ENCODE measurements at places on chromosomes 4 and X.

GRCh38 chr4:145936142-145936996 lies 2.3 kb downstream of the ZNF827 start:
- DNase-seq = no peak

- DNase-seq = no peak
Observed at GRCh38 chr4:147913137-147913536, 181.2 kb downstream of the ARHGAP10 start.

GRCh38 chrX:96591421-96591820 lies 93.2 kb upstream of the DIAPH2 start:
- no peak for DNase-seq

DNA sequence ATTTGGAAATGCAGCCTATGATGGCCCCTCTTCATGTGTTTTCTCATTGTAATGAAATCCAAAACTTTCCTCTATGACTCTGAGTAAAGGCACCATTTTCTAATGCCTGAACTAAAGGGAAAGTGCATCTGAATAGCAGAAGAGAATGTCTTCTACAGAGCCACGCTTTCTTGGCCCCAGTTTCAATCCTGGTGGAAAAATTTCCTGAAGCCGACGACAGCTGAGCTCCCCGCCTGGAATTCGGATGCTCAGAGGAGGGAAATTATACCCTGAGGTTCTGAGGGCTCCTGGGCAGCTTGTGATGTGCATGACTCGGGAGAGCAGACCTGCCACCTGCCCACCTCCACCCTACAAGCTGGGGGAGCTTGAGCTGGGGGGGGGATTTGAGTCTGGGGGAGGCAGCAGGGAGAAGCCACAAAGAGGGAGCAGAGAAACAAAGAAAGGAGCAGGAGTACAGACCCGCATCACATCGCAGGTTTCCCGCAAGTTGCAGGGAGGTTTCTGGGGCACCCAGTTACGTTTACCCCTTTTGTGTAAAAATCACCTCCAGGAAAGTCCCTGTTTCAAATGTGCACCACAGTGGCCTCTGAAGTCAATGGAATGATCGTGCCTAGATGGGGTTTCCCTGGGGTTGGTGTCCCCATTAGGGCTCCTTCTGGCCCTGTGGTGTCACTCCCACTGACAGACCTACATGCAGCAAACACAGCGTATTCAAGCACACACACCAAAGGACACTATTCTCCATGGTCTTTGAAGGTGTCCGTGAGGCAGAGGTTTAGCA lies 145.6 kb upstream of the RBPJ start:
- no peak for DNase-seq

DNA sequence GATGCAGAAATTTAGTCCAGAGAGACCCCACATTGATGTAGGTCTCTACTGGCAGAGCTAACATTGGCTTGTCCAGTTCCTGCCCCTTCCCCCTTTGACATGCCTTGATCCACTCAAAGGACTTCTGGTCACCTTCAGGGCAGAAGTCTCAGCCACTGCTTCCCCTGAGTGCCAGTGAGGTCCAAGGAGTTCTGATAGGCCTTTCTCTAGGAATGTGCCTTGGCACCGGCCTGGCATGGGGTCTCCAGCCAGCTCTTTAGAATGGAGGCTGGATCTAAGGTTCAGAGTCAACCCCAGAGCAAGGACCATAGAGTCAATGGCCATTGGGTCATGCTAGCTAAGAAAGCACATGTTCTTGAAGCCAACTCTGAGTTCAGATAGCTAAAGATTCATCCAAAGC lies 88.6 kb upstream of the PJA1 start:
- DNase-seq = no peak

DNA sequence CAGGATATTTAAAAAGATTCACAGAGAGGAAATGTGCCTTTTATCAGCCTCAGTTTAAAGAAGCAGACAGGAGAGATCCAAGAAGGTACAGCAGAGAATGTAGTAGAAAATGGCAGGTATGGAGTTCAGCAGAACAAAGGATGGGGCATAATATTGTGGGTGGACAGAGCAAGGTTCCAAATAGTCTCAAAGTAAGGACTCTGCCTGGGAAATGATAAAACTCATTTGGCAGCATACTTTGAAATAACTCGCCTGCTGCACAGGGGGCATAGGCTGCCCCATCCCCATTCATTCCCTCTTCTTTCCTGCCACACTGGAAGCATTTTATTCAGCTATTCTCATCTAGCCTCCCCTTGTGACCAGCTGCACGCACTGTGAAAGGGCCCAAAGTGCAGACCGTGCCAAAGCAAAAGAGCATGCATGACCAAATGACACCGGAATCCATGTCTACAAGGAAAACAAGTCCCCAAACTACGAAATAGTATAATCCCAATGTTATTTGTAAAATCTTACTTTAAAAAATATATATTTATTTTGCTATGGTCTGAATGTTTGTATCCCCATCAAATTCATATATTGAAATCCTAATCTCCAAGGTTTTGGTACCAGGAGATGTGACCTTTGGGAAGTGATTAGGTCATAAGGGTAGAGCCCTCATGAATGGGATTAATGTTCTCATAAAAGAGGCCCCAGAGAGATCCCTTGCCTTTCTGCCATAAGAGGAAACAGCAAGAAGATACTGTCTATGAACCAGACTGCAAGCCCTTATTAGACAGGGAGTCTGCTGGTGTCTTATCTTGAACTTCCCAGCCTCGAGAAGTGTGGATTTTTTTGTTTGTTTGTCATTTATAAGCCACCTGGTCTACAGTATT lies 77.4 kb upstream of the PRSS48 start:
- DNase-seq = no peak

DNA sequence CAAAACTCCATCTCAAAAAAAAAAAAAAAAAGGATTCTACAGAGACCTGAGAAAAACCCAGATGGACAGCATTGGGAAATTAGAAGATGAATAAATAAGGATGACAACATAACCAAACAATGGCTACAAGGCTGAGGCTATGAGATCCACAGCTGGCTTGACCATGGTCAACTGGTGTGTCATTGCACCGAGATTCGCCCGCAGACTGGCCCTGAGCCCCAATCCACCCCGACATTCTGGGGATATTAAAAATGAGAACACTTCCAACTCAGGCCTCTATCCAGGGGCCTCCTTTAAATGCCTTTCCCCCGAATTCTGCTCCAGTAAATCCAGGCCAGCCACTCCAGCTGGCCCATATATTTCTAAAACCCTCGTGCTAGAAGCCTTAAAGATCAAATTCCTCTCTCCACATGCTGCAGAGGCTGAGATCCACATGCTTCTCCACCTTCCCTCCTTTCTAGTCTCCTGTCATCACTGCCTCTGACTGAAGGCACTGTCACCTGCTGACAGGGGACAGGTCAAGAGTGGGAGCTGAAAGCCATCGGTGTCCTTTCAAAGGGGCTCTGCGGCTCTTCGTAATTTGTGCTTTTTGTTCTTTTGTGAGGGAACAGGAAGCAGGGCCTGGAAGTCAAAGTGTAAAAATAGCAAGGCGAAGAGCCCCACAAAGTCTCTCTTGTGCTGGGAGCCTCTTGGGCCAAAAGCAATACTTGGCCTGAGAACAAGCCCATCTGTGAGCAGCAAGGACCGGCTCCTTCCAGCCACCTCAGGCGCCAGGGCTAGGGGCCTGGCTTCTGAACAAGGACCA lies 203.7 kb downstream of the NSUN7 start:
- DNase-seq = no peak

- no peak for DNase-seq
Observed at GRCh38 chrX:45145492-45146215, 55.0 kb downstream of the DIPK2B start.

- no peak for DNase-seq
Observed at GRCh38 chr4:65461781-65462180, 208.5 kb downstream of the EPHA5 start.

GRCh38 chr4:68606240-68606639 lies 30.1 kb upstream of the UGT2B17 start:
- DNase-seq = no peak

DNA sequence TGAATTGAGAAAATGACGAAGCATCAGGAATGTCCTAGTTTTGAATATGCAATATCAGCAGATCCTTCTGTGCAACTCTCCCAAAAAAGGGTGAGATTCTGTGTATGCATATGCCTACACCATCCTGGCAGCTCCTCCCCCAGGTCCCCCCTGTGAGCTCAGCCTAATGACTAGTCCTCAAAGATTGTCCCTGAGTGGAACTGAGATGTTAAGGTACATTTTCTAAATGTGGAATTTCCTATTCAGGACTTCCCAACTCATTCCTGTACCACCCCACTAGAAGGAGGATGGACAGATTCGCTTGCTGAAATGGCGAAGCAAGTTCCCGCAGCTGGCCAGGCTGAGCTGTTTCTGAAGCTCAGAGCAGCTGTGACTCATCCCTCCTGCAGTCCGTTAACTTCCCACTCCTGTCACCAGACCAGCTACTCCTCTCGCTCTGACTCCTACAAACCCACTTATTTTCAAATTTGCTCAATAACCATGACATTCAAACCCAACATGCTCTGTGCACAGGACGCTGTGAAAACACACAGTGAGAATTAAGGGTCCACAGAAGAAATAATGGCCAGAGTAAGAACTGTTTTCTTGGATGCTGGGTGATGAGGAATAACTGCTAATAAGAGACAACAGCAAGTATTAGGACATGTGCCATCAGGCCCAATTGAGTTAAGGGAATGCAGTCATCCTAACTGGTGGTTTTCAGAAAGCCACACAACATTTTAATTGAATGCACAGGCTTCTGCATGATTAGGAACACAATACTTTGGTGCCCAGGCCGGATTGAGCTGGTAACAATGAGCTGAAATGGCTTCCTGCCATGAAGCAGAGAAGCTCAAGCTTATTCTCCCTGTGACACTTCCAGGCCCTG lies 40.0 kb upstream of the IRF2 start:
- DNase-seq = peak; percentile 62

GRCh38 chrX:151227627-151228026 lies 51.2 kb downstream of the GPR50 start:
- no peak for DNase-seq

GRCh38 chr4:113534711-113535110 lies 226.8 kb downstream of the CAMK2D start:
- no peak for DNase-seq

DNA sequence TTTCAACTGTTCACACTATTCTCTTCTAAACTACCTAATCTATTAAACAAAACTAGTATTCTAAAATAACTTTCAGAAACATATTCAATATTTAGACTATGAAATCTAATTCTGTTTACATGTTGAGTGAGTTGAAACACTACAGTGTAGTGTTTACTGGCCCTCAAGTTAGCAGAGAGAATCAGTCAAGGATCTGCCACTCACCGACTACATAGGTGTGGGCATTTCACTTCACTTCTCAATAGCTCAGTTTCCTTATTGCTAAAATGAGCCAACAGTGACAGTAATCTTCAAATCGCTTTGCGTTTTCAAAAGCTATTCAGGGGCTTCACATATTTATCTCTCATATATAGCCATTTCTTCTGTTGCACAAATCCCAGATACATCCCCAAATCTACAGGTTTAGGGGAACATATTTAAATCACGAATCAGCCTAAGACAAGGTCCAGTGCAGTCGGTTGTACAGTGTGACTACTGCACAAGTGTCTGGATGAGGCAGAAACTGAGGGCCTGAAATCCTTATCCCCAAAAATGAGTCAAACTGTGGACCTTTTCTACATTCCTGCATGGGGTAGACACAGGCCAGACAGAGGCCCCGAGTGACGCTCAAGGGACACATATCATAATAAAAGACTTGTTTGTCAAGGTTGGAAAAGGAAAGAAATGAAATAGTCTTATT lies 129.8 kb downstream of the PPP3CA start:
- no peak for DNase-seq

GRCh38 chr4:10333942-10334341 lies 123.3 kb downstream of the ZNF518B start:
- no peak for DNase-seq

GRCh38 chrX:22025751-22026150 lies 6.4 kb upstream of the PHEX start:
- no peak for DNase-seq

GRCh38 chr4:25377572-25378436 lies 741 bp downstream of the ANAPC4 start:
- DNase-seq = no peak

- no peak for DNase-seq
Observed at GRCh38 chr4:159097785-159098184, 5.1 kb upstream of the RAPGEF2 start.

DNA sequence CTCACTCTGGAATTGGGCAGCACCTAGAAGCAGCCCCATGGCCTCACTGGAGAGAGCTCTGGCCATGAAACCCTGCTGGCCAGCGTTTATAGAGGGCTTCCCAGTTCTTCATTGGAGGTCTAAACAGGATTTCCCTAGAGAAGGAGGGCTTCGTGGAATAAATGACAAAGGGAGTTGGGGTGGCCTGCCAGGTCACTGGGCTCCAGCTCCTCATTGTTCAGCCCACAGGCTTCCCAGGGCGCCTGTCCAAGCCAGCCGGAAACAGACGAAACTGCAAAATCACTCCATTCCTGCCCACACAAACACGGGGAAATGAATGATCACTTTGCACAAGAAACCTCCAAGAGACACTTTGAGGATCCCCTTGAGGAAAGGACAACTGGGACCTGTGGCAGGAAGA lies 189.7 kb downstream of the TSPAN5 start:
- DNase-seq = no peak

DNA sequence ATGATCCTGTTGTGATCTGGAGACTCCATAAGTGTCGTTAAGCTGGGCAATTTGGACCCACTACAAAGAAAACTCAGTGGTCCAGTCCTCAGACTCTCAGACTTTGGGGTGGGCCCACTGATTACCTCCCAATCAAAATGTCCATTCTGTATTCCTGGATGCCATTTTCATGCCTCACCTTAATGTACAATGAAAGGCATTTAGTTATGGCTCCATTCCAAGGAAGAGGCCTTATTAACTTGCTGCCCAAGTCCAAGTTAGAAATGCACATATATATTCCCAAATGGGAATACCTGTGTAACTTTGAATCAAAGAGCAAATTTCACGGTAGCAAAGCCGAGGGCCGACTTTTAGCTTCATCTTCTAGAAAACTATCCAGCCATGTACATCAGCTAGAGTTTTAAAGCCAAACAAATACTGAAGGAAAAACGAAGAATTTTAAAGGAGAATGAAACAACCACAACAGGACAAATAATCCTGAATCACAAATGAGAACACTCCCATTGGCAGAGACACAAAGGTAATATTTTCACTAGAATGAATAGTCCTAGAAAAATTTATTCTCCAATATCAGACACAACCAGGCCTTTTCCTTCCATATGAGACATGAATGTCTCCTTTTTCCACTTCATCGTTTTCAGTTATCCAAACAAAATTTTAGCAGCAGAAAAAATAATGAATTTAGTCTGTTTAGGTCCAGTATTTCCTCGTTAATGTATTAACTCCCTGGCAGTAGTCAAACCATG lies 63.7 kb upstream of the HHIP start:
- peak; percentile 26 for DNase-seq

- no peak for DNase-seq
Observed at GRCh38 chr4:114773339-114773738, 174.7 kb downstream of the UGT8 start.

- no peak for DNase-seq
Observed at GRCh38 chrX:97308171-97308570, 424.5 kb downstream of the RPA4 start.

DNA sequence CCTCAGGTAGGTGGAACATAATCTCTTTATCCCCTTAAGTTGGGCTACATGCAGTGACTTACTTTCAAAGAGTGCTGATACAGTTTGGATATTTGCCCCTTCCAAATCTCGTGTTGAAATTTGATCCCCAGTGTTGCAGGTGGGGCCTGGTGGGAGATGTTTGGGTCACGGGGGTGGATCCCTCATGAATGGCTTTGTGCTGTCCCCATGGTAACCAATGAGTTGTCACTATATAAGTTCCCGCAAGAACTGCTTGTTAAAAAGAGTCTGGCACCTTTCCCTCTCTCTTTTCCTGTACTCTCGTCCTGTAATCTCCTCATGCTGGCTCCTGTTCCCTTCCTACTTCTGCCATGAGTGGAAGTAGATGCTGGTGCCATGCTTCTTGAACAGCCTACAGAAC lies 71.3 kb downstream of the GLRA3 start:
- no peak for DNase-seq
